ENCODE measurements at places on chromosomes 12 and 14.

DNA sequence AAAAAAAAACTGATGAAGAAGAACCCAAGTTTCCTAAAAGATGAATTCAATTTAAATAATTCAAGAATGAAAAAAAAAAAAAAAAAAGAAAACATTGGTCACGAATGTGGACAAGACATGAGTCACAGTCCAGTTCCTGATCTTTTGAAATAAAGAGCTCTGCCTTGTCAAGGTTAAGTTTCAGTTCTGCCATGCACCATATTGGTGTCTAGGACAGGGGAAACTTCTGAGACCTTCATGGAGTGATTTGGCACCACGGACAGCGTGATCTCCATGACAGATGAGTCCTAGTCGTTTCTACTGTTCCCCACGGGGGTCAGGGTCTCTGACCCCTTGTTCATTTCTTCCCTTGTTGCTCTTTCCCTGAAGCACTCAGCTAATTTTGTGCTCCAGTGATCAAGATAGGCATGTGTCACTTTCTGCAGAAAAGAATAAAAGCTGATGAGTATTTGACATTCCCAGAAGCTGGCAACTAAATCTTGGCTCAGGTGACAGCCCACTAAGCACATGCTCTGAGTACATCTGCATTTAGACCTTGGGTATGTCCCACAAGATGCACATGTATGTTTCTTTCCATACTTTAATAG, 1159.7 kb downstream of the BCL11B start:
- no peak for DNase-seq

GRCh38 chr12:28857369-28857768, 291.7 kb upstream of the FAR2 start:
- no peak for DNase-seq

DNA sequence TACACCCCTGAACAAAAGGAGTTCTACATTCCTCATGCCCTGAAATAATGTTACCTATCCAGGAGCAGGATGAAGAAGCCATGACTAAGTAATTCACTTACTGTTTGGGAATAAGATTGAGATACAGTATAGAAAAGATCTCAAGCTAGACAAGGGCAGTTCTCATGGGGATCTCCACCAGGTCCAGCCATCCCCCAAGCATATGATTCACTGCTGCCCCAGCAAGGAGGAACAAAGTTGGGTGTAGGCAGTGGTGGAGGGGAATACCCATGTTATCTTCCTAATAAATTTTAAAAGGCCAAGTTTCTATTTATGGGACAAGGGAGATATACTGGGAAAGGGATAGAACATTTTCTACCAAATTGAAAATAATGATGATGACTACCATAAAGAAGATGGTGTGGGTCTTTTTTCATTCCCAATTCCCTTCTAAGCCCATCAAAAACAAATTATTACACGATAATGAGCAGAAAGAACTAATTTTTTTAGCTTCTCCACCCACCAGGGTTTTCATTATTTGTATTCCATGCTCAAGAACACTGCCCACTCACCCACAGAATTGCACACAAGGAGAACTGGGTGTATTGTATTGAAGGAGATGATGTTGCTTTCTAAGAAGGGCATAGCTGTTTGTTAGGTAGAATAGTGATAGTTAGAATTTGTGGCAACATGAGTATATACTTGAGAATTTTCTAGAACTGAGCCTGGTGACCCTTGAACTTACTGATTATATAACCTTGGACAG, 204.6 kb downstream of the BTG1 start:
- no peak for DNase-seq

GRCh38 chr12:59453475-59453874, 142.4 kb upstream of the SLC16A7 start:
- peak; percentile 69 for DNase-seq

GRCh38 chr14:57865403-57866198, at the start of gene SLC35F4:
Gene SLC35F4, minus strand, starts transcription at chr14:57866092.
- peak; percentile 53 for DNase-seq

DNA sequence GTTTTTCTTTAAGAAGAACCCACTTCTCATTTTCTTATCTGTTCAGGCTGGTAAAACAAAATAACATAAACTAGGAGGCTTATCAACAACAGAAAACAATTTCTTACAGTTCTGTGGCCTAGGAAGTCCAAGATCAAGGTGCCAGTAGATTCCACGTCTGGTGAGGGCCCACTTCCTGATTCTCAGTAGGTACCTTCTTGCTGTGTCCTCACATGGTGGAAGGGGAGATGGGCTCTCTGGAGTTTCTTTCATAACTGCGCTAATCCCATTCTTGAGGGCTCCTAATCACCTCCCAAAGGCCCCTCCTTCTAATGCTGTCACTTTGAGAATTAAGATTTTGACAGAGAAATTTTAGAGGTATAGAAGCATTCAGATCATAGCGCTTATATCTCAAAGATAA, 33.4 kb downstream of the TXNRD1 start:
- no peak for DNase-seq

DNA sequence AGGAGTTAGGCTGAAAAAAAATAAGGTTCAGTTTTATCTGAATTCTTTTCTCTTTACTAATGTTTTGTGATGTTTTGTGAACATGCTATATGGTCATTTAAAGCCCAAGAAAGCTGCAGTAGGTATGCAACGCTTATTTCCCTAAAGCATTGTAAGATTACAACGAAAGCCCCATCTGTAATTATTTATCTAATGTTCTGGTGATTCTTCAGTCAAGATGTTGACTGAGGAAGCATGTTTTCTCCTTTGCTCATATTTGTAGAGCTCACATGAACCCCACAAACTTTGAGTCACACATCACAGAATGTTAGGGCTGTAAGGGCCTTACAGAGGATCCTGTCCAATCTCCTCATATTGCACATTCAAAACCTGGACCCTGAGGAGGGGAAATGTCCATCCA, 3.2 kb upstream of the TUBA1C start:
- peak; percentile 81 for DNase-seq

GRCh38 chr12:57225680-57226210, 3.8 kb upstream of the SHMT2 start:
- no peak for DNase-seq

Measured in fibroblast of skin of right biceps (primary cell).